ENCODE measurements at places on chromosomes 5 and 9. TPM values are rescaled to one million over a fixed set of nuclear protein-coding genes. Genes with fewer than 3 reads are reported as not detected.

F2RL1 gene
- polyA plus RNA-seq = 35.1 TPM

SVEP1 gene
- polyA plus RNA-seq = 7.2 TPM

DNA sequence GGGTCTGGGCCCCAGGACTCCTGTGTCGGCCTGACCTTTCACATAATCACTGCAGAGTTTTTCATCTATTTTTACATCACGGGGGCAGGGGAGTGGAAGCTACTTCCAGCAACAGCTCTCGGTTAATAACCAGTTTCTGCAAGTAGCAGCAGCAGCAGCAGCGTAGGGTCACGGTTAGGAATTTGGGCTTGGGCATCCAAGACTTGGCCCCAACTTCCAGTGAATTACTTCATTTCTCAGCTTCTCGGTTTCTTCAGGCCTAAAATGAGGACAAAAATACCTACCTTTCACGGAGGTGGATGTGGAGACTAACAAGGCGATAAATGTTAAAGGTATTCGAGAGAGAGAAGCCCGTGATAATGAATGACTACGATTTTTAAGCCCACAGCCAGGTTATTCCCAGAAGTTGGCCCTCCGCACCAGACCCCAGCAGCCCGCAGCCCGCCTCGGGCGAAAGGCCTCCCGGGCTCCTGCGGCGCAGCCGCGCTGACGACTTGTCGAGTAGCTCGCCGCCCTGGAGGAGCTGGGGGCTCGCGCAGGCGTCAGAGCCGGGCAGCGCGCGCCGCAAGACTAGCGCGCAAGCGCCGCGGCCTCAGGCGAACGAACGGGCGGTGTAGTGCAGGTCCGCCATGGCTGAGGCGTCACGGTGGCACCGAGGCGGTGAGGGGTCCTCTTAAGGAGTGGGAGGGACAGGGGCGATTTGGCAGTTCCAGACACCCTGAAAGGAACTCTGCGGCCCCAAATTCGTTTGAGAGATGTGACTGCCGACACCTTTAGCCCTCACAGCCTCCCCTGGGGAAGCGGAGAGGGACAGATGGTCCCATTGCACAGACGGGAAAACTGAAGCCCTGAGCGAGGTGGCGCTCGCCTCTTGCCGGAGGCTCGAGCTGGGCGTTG lies at the start of gene PKD2L2:
PKD2L2 (plus strand) TSS at position 595 of the 897 bp plus-strand sequence; CDS start at position 630, 35 bp downstream.
- peak; percentile 56 for DNase-seq

GRCh38 chr5:168606562-168606961 lies 27.4 kb upstream of the PANK3 start:
- no peak for DNase-seq

GMCL2 gene
- polyA plus RNA-seq = 0.06 TPM

PDE6A gene
- polyA plus RNA-seq = 0.11 TPM

DNA sequence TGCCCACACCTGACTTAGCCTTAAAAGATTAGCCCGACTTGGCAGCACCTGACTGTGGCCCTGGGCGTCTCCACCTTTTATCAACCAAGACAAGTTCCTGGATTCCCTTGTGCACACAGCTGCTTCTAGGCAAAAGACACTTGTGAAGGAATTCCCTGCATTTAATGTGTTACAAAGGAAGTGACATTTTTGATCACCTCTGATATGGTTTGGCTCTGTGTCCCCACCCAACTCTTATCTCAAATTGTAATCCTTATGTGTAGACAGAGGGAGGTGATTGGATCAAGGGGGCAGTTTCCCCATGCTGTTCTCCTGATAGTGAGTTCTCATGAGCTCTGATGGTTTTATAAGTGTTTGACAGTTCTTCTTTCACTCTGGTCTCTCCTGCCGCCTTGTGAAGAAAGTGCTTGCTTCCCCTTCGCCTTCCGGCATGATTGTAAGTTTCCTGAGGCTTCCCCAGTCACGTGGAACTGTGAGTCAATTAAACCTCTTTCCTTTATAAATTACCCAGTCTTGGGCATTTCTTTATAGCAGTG lies 2.6 kb upstream of the CPEB4 start:
- DNase-seq = no peak

- DNase-seq = no peak
Measured at GRCh38 chr5:18702821-18703220, 1068.6 kb downstream of the TAF11L14 start.

DNA sequence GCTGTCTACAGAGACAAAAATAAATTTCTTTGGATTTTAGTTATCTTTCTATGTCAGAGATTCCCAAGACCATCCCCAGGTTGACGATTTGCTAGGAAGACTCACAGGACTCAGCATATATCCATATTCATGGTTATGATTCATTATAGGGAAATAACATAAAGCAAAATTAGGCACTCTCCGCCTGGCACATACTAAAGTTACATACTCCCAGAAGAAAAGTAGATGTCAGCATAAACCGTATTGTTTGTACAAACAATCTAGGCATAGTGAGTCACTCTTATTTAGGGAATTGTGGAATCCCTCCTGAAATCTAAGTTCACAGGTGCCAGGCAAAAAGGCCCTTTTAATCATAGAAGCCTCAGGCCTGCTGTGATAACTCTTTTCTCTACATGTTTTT lies 62.9 kb downstream of the INSL6 start:
- DNase-seq = no peak

MYMK gene
- polyA plus RNA-seq = not detected

GRCh38 chr5:50786073-50786472 lies 119.6 kb downstream of the PARP8 start:
- no peak for DNase-seq

DNA sequence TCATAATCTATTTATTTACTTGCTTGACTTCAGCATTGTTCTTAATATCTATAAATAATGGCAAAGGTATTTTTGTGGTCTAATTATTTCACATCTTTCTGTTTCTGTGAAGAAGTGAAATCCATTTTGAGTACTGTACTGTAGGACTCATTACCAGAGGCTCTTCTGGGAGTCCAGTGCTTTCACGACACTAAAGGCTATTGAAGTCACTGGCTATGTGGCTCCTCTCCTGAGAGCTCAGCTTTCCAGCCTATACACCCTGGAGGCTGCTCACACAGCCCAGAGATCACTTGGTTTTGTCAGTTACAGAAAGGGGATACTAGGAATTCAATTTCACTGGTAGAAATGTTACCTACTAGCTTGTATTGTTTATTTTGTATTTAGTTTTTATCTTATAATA lies 547.3 kb downstream of the TAF11L14 start:
- DNase-seq = no peak

DNA sequence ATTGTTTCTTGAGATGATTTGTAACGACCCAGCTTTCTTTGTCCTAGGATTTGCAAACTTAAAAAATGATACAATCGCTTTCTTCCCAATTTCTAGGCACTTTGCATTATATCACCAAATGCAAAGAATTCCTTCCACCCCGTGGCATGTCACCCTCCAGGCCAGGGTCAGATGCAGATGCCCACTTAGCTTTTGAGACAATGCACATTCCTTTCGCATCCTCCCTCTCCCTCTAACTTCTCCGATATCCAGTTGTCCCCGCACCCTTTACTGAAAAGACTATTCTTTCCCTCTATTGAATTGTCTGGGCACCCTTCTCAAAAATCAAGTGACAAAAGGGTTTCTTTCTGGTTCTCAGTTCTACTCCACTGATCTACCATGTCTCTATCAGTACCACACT lies 17.3 kb downstream of the RNF130 start:
- no peak for DNase-seq

DNA sequence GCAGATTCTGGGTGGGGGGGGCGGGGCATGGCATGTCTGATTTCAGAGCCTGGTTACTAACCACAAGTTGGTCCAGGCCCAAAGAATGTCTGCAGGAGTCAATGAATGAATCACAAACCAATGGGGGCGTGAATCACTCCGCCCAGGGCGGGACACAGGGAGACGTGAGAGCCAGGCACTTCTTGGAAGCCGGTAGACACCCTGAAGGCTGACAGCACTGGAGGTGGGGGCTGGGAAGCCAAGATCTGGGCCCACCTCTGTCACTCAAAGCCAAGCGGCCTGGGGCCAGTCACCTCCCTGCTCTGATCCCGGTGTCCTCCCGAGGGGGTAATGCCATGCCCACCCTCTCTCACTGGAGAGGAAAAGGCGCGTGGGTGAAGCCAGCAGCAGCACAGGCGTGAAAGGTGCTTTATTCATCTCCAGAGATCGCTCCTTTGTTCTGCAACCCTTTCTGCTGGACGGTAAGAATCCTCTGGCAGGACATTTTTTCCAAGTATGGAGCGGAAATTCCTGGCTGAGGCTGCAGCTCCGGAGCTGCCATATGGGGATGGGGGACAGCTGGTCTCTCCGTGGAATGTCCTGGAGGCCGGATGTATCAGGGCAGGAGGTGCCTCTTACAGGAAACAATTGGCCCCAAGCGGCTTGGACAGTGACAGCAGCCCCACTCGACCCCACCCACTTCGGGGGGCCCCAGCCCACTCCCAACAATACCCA lies 85.0 kb downstream of the STK10 start:
- no peak for DNase-seq
